Endothelial cell of coronary artery (primary cell): ENCODE measurements at places on chromosomes 4 and X. TPM values are rescaled to one million over a fixed set of nuclear protein-coding genes. Genes with fewer than 3 reads are reported as not detected.

Gene ADH1A
- not detected in 2 replicates for total RNA-seq

Gene TMEM47
- 24.2 and 42.5 TPM in 2 replicates for total RNA-seq

Gene KLF8
- total RNA-seq: 0.09 and 0.66 TPM in 2 replicates

Gene WWC2
- 20.9 and 39.5 TPM in 2 replicates for total RNA-seq

Gene CITED1
- 0.38 TPM in 1 of 2 replicates, not detected in the other for total RNA-seq

Gene NALF2
- under 0.01 and 0.09 TPM in 2 replicates for total RNA-seq

Gene EMCN
- total RNA-seq: 22.8 and 40.8 TPM in 2 replicates

Gene TBC1D9
- 55.7 and 58.6 TPM in 2 replicates for total RNA-seq

Gene PAGE2
- not detected in 2 replicates for total RNA-seq

Gene HTN1
- total RNA-seq: not detected in 2 replicates

Gene GAGE13
- not detected in 2 replicates for total RNA-seq

Gene NPY1R
- 0.09 TPM in 2 replicates for total RNA-seq

Gene LPAR4
- total RNA-seq: 0.09 TPM in 1 of 2 replicates, not detected in the other

Gene SUPT20HL2
- total RNA-seq: not detected in 2 replicates

Gene ERAS
- not detected in 2 replicates for total RNA-seq

Gene IL9R
- not detected in 2 replicates for total RNA-seq
